GM13977 (cell line): ENCODE measurements at places on chromosomes 11 and 22.

GRCh38 chr11:34640924-34641275 is 20.0 kb downstream of the EHF start:
- no peak for DNase-seq

- DNase-seq: no peak
These were observed 20.0 kb downstream of the PRRG4 start for GRCh38 chr11:32849761-32850160.

DNA sequence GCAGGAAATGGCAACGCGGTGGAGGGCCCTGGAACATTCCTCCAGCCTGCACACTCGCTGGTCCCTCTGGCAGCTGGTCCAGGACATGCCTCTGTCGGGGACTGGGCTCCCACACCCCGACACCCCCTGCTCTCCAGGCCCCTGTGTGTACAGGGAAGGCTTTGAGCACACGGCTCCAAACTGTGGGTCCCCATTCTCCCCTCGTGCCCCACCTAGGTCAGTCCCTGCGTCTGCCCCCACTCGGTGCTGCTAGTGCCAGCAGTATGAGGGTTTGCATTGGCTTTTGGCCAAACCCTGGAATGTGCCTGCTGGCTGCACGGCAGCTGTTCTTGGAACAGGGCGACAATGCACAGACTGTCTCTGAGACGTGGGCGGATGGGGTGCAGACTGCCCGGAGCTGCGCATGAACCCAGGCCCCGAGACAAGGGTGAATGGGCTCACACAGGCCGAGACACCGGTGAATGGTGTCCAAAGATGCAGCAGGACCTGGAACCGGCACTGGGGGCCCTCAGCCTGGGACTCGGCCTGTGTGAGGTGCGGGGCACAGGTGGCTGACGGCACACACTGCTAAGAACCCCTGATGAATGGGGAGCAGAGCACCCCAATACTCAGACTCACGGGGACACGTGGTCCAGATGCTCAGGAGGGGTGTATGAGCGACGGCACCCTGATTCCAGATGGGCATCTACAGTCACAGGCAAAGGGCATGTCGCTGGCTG is 7.5 kb upstream of the SYT8 start:
- no peak for DNase-seq

GRCh38 chr22:30167734-30168133 is 78.8 kb downstream of the LIF start:
- no peak for DNase-seq
